Left forelimb (tissue), 1 donor: ENCODE measurements at places on chromosomes 4 and X.

GRCh38 chr4:119020158-119020557 lies 115.5 kb upstream of the MYOZ2 start:
- no peak for DNase-seq

GRCh38 chr4:17469931-17470674 lies 41.8 kb downstream of the QDPR start:
- no peak for DNase-seq

- DNase-seq = no peak
Measured at GRCh38 chr4:183332447-183332846, 10.2 kb upstream of the CLDN24 start.

- DNase-seq = no peak
Measured at GRCh38 chr4:88779431-88779830, 81.8 kb upstream of the NAP1L5 start.

DNA sequence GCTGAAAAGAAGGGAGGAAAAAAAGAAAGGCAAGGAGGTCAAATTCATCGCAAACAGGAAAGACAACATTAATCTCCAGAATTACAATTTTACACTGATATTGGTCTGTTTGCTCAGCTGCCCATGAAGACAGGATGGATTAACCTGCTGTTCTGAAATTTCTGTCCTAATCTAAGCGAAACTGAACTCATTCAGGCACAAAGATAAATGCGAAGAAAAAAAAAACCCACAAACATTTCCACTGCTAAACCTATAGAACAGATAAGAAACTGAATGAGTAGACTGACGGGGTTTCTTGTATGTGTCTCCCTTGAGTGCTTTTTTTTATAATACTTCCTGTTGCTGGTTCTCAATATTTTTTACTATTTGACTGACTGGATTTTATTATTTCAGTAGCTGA lies 251.8 kb upstream of the FTHL17 start:
- no peak for DNase-seq

DNA sequence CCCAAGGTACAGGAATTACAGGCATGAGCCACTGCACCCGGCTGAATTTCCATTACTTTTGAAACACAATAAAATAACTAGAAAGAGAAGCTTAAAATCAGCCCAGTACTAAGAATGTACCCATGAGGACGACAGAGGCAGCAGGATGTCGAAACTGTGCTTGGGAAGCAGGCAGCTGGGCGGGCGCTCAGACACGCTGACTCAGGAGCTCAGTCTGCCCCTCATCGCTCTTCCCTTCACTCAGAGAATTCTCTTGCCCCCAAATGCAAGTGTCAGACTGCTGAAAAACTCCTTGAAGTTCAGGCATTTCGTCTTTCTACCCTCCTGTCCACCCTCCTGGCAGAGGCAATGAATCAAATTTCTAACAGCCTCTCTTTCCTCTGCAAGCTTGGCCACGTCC lies 41.0 kb upstream of the CDKN2AIP start:
- no peak for DNase-seq

GRCh38 chrX:107551546-107551945 lies 76.8 kb upstream of the PRPS1 start:
- DNase-seq = no peak

DNA sequence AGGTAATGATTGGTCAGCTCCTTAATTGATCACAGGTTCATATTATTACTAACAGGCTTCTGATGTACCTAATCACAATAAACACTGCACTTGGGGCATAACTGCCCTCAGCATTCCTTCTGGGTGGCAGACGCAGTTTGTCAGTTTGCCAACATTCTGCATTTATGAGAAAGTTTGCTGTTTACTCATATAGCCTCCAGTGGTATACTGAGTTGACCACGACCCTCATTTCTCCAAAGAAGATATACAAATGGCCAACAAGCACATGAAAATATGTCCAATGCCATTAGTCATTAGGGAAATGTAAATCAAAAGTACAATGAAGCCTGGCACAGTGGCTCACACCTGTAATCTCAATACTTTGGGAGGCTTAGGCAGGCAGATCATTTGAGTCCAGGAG lies 26.3 kb downstream of the EFHC2 start:
- no peak for DNase-seq

DNA sequence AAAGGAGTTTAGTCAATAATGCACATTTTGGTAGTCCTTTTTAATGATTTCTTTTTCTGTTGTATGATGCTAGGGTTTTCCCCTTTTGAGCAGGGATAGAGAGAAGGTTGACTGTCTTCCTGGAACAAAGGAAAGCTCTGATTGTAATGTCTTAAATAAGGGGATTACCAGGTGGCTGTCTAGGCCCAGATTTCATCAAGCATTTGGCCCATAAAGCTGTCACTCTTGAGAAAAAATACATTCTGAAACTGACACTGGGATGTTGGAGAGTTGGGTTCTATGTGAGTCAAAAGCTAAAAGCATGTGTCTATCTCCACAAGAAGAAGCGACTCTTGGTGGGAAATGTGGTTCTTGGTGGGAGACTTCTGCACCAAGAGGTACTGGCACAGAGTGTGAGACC lies 26.4 kb downstream of the KIAA1210 start:
- DNase-seq = no peak

DNA sequence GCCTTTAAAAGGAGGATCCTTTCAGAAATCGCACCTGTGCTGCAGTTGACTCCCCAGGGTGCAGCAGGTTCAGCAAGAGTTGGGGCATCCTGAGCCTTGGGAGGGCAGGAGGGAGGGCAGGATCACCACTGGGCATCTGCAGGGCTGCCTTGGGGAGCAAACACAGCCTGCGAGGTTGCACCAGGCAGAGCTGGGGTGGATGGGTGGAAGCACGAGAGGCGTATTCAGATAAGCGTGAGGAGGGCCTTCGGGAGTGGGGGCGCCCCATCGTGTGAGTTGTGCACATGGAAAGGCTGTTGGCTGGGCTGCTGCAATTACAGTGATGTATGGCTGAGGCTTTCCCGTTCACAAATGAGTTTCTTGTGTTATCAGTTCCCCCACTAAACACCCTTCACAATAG lies 55.5 kb downstream of the PSAPL1 start:
- DNase-seq = no peak

GRCh38 chrX:139875841-139876240 lies 57.0 kb downstream of the ATP11C start:
- DNase-seq = no peak

- no peak for DNase-seq
Measured at GRCh38 chrX:154827194-154828015, 7.1 kb downstream of the SMIM9 start.

DNA sequence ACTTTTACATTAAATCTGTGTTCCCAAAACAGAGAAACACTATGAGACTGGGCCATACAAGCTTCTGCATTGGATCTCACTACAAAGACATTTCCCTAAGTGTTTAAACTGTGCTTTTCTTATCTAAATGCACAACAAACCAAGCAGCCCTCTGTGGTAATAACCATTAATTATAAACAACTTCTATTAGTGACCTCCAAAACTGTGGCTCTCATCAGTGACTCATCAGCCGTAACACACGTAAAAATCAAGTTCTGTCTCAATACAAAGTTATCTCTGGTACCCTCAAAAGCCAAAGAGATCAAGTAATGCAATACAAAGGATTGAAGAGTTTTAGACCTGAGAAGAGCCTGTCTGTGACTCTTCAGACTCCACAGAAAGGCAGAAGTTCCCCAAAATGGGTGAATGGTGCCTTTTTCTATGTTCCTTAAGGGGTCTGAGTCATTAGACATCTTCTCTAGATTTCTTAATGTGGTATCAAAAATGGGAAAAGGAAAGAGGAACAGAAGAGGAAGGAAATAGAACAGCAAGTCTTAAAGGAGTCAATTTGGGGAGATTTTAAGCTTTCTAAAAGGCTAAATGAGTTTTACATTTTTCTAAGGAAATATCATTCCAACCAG lies 189.8 kb upstream of the PPP1R2C start:
- no peak for DNase-seq

- DNase-seq = no peak
Measured at GRCh38 chr4:69744157-69744478, 16.3 kb downstream of the SULT1B1 start.

GRCh38 chr4:23889814-23890341 lies at the start of gene PPARGC1A:
TSS of gene PPARGC1A (minus strand) at chr4:23890047. CDS start at chr4:23889957, 90 bp downstream.
- DNase-seq = peak; percentile 68

- peak; percentile 82 for DNase-seq
Measured at GRCh38 chr4:150078579-150079080, 385 bp downstream of the DCLK2 start.

DNA sequence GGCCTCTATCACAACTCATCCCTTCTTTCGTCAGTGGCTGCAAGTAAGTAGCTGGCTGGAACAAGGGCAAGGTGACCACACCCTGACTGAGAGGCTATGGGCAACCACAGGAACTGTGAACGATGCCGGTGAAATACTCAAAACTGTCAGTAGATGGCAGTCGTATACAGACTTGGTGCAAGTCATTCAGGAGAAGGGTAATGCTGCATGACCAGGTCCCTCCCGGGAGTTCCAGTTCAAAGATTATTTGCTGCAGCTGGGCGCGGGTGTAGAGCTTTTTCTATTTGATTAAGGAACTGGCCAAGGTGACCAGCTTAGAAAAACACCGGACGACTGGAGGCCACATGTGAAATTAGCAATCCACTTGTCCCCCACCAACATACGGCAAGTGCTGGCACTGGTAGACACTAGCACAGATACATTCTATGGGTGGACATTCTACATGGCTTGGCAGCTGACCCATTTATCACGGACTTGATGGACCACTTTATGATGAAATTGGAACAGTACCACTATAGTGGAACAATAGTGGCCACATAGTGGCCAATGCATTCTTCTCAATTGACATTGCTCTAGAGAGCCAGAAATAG lies 726.6 kb downstream of the TRAM1L1 start:
- DNase-seq = no peak

- no peak for DNase-seq
Measured at GRCh38 chr4:166165829-166166420, 292.9 kb downstream of the TLL1 start.

- no peak for DNase-seq
Measured at GRCh38 chr4:128635141-128635954, 174.2 kb upstream of the JADE1 start.

- DNase-seq = no peak
Measured at GRCh38 chr4:75007891-75008290, 75.0 kb downstream of the PARM1 start.

GRCh38 chrX:38820751-38821150 lies 19.5 kb downstream of the MID1IP1 start:
- no peak for DNase-seq
